ENCODE measurements at places on chromosomes 3 and 15. TPM values are rescaled to one million over a fixed set of nuclear protein-coding genes. Genes with fewer than 3 reads are reported as not detected.

Gene EXD1
- not detected for total RNA-seq

Gene KCNMB2
- 0.56 TPM for total RNA-seq

Gene SLC12A1
- total RNA-seq, result not detected

Gene RABL3
- total RNA-seq, result 24.5 TPM

Gene ARPP21
- total RNA-seq, result not detected

Gene ZDHHC19
- 1.0 TPM for total RNA-seq

Gene UBA3
- total RNA-seq, result 48.3 TPM

Gene SH2D7
- total RNA-seq, result not detected

Gene SLC25A38
- total RNA-seq, result 28.4 TPM

Gene RPL39L
- 4.8 TPM for total RNA-seq

Gene PLA1A
- total RNA-seq, result 13.1 TPM

Gene ANKRD28
- total RNA-seq, result 57.2 TPM

Gene OIP5
- total RNA-seq, result 0.62 TPM

Gene RPUSD2
- 5.3 TPM for total RNA-seq

Gene CHRNA3
- 1.3 TPM for total RNA-seq

Gene CAMKV
- total RNA-seq, result not detected

Gene CD276
- total RNA-seq, result 55.0 TPM

Gene TRH
- not detected for total RNA-seq

Gene FGF12
- 3.9 TPM for total RNA-seq

Gene ITGB5
- total RNA-seq, result 93.1 TPM

Gene FBXL2
- 8.1 TPM for total RNA-seq

Gene CLRN1
- not detected for total RNA-seq

Gene MOBP
- 0.18 TPM for total RNA-seq

Gene RBP2
- total RNA-seq, result 3.1 TPM

Gene MCF2L2
- 0.62 TPM for total RNA-seq

Gene DNAJC19
- total RNA-seq, result 36.5 TPM

Gene SV2B
- total RNA-seq, result 1.2 TPM

Gene SAXO2
- 15.8 TPM for total RNA-seq

Gene NR1I2
- total RNA-seq, result 0.21 TPM

Gene TGM5
- total RNA-seq, result 0.32 TPM

Gene GABRR3
- not detected for total RNA-seq

Gene RSL24D1
- total RNA-seq, result 64.6 TPM

Data from lower lobe of right lung (tissue), 2 donors.